ENCODE measurements at places on chromosomes 4 and X.

GRCh38 chr4:125317525-125317877 lies 2.7 kb downstream of the FAT4 start:
- DNase-seq, result no peak

- no peak for DNase-seq
Measured at GRCh38 chr4:93063325-93063724, 759.6 kb downstream of the GRID2 start.

GRCh38 chr4:108529102-108529501 lies 91.3 kb upstream of the RPL34 start:
- DNase-seq, result no peak

DNA sequence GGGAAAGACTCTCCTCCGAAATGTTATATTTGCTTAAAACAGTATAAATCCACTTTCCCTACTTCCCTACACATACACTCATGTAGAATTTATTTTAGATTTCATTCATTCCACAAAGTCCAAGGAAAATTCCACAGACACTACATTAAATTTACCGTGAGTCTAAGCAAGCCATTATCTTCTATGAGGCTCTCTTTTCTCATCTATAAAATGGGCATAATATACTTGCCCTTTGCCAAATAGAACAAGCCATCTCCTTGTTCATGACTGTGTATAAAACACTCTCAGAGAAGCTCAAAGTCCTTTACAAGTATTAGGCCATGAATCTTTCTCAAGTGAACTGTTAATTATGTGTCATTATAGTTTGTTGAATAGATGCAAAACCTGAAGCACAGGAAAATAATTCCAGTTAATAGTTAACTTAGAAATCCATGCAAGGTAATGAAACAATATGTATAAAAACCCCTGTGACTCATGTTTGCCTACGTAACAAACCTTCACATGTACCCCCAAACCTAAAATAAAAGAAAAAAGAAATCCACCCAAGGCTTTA lies 10.7 kb downstream of the TEC start:
- DNase-seq, result no peak

DNA sequence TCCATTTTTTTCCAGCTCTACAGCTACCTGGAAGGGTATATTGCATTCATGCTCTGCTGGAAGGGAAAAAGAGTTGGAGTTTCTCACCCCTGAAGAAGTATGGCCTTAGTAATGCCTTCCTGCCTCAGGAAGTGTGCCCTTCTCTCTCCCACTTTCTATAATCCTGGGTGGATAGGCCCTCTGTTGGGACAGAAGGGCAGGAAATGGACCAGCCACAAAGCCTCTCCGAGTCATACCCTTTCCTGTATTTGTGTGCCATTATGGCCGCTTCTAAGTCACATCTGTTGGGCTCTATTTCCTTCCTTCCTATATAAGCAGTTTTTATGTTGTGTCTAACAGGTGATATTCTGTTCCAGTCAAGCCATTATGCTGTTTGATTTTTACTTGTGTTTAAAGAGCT lies 74.8 kb upstream of the SMARCA5 start:
- no peak for DNase-seq

GRCh38 chrX:38170556-38170955 lies 50.1 kb downstream of the SRPX start:
- DNase-seq, result no peak

DNA sequence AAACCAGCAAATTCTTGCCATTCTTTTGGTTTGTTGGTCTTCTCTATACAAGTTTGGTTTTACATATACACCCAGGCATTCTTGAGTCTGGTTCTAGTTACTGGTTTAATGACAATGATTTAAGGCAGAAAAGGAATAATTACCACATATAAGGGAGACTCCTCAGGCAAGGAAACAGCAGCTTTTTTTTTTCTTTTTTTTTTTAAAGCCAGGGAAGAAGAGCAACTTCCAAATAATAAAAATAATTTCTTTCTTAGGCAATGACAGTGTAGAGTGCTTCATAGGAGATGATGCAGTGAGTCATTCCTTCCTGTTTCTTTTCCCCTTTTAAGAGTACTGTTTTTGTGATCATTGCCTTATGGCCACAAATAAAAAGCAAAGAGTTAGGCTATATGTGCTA lies 289.7 kb downstream of the DKK2 start:
- DNase-seq, result peak; percentile 81

GRCh38 chr4:17664755-17665154 lies 50.3 kb downstream of the MED28 start:
- DNase-seq, result no peak

GRCh38 chr4:15479089-15479912 lies 9.6 kb downstream of the CC2D2A start:
- no peak for DNase-seq

DNA sequence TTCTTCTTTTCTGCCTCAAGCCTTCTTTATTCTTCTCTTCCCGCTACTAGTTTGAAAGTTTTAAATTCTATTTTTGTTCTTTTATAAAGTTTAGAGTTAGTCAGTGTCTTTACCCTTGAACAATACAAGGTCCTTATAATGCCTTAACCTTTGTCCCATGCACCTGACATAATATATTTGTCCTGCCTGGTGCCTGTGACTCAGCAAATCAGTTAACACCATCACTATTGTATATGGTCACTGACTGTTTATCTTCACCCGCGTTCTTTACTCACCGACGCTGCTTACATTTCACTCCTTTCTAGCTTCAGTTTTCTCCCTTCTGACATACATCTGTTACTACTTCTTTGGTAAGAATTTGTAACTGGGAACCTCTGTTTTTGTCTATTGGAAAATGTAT lies 5.7 kb downstream of the SMIM20 start:
- DNase-seq, result no peak

- DNase-seq, result no peak
Measured at GRCh38 chrX:358651-359143, 28.0 kb downstream of the PPP2R3B start.

DNA sequence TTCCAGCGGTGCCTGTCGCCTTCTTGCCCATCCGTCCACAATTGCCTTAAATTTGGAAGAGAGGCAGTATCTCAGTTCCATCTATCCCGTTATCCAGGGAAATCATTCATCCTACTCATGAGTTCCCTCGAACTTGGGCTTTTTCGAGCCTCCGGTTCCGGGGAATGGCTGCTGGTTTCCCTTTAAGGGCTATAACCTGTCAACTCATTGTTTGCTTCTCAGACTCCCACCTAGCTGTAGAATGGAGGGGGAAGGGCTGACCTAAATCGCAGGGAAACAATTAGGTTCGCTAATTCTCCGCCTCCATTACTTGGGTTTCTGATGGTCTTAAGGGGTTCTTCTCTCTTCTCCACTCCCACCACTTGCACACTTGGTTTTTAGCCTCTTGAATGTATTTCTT lies 1.2 kb downstream of the UCHL1 start:
- DNase-seq, result no peak

DNA sequence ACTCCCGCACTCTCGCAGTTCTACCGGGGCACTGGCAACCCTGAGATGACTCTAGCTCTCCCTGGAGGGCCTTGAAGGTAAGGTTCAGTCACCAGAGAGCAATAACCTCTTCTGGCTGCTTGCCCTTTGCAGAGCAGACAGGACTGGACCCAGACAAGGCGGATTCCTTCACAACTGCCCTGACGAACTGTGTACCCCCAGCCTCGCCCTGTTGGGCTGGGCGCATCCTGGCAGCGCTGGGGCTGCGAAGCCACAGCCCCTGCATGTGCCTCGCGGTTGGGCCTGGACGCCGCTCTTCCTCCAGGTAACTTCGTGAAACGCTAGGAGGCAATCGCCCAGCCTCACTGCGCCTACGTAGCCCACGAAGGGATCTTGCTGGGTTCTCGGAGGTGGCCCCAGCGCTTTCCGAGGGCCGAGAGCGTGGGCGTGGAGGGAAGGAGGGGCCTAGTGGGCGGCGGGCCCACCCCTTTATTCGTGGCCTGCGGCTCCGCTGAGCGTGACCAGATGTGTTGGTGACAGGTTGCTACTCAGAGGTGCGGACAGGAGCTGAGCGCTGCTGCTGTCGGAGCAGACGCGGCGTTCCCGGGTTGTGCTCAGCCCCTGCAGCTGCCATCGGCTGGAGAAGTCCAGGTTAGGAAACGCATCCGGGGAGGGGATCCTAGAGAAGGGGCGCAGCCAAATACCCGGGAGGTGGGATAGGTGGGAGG lies 1.9 kb upstream of the MAMLD1 start:
- DNase-seq, result no peak

GRCh38 chrX:9730752-9731151 lies 34.9 kb downstream of the GPR143 start:
- no peak for DNase-seq

DNA sequence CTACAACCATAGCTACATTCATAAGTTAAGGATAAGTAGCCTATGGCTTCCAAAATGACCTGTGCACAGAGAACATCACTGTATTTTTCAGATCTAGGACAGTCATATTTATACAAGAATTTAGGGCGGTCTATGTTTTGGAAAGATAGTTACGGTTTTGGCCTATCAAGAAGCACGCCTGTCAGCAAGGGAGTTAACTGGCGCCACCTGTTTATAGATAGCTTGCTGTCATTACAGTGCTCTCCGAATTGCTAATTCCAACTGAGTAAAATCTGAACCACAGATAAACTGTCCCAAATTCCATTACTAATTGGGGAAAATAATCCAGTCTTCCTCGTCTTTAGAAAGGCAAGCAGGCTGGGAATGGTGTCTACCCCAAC lies 646 bp downstream of the ABCB7 start:
- no peak for DNase-seq

DNA sequence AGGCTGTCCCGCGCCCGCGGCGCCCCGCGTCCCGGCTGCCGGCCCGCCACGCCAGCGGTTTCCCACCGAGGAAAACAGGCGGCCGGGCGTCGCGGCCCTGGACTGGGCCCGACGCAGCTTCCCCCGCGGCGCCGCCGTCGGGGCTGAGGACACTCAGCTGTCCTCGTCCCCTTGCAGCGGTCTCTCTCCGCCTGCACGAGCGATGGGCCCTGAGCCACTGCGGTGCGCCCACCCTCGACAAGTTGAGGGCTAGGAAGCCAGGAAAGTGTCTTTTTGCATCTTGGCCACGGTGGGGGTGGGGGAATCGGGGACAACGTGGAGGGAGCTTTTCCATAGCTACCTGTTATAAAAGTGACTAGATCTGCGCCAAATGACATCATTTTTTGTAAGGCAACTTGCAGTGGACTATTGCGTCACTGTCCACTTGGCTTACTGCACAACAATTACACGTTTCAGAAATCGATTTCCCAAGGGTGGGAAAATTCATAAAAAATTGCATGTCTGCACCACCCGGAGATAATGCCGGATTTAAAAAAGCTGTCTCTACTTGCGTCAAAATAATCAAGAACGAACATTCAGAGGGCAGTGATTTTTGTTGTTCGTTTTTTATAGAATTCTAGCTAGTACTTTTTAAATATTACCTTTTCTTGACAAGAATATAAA lies 1.1 kb downstream of the KLHL15 start:
- DNase-seq, result no peak

DNA sequence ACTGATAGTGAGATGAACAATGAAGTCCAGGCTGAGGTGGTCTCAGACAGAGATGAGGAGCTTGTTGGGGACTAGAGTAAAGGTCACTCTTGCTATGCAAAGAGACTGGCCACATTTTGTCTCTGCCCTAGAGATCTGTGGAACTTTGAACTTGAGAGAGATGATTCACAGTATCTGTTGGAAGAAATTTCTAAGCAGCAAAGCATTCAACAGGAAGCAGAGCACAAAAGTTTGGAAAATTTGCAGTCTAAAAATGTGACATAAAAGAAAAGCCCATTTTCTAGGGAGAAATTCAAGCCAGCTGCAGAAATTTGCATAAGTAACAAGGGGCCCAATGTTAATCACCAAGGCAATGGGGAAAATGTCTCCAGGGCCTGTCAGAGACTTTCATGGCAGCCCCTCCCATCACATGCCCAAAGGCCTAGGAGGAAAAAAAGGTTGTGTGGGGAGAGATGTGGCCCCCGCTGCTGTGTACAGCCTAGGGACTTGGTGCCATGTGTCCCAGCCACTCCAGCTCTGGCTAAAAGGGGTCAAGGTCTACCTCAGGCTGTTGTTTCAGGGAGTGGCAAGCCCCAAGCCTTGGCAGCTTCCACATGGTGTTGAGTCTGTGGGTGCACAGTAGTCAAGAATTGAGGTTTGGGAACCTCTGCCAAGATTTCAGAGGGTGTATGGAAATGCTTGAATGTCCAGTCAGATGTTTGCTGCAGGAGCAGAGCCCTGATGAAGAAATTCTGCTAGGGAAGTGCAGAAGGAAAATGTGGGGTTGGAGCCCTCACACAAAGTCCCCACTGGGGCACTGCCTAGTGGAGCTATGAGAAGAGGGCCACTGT lies 262.8 kb downstream of the DKK2 start:
- DNase-seq, result no peak

All from SK-N-MC (cell line).